Endothelial cell (in vitro differentiated cells): ENCODE measurements at places on chromosomes 4 and X. TPM values are rescaled to one million over a fixed set of nuclear protein-coding genes. Genes with fewer than 3 reads are reported as not detected.
A peak's percentile ranks its signal among the peaks of the same experiment; 100 is the strongest.

- DNase-seq, result no peak
Observed at GRCh38 chr4:88075336-88075735, 67.9 kb downstream of the PKD2 start.

DNA sequence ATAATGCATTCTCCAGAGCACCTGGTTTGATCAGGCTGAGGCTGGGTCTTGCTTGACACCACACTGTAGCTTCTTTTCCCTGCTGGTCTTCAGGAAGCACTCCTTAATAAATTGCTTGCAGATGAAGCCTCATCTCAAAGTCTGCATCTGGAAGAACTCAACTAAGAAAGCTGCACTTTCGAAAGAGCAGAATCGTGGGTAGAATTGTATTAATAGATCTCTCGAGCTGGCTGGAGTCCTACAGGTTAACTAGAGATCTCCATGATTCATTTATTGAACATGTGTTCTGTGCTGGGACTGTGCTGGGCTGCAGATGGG, 152.7 kb downstream of the STK32B start:
- DNase-seq, result no peak

- no peak for DNase-seq
Observed at GRCh38 chr4:76781698-76782595, 116.0 kb downstream of the SOWAHB start.

GRCh38 chr4:143302536-143302935, 34.1 kb upstream of the GAB1 start:
- DNase-seq, result no peak

GRCh38 chrX:41984628-41985027, 61.3 kb upstream of the CASK start:
- no peak for DNase-seq

- no peak for DNase-seq
Observed at GRCh38 chrX:68876731-68877130, 47.9 kb downstream of the EFNB1 start.

DNA sequence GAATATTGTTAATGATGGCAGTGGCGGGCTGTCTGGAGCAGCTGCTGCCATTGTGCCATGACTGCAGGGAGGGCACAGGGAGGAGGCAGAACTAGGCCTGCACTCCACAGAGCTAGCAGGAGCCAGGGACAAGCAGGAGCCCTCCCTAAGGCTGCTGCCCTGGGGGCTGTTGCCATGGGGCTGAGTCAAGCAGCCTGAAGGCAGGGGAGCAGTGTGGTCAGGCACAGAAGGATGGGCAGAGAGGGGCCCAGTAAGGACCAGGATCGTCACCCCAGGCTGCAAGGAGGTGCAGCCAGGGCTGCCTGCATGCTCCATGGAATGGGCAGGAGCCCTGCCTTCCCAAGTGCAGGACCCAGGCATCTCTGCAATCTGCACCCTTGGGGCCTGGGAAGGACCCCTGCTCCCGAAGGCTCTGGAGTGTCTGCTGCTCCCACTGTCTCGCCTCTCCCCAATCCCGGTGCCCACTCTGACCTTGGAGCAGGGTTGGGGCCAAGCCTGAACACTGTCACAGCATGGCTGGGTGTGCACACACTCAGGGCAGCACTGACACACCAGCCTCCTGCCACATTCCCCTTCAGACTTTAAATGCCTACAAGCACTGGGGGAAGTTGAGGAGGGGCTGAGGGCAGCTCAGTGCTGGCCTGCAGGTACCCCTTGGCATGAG, 98.3 kb upstream of the GALNTL6 start:
- DNase-seq, result no peak

- no peak for DNase-seq
Observed at GRCh38 chrX:11040405-11040804, 70.7 kb upstream of the HCCS start.

DNA sequence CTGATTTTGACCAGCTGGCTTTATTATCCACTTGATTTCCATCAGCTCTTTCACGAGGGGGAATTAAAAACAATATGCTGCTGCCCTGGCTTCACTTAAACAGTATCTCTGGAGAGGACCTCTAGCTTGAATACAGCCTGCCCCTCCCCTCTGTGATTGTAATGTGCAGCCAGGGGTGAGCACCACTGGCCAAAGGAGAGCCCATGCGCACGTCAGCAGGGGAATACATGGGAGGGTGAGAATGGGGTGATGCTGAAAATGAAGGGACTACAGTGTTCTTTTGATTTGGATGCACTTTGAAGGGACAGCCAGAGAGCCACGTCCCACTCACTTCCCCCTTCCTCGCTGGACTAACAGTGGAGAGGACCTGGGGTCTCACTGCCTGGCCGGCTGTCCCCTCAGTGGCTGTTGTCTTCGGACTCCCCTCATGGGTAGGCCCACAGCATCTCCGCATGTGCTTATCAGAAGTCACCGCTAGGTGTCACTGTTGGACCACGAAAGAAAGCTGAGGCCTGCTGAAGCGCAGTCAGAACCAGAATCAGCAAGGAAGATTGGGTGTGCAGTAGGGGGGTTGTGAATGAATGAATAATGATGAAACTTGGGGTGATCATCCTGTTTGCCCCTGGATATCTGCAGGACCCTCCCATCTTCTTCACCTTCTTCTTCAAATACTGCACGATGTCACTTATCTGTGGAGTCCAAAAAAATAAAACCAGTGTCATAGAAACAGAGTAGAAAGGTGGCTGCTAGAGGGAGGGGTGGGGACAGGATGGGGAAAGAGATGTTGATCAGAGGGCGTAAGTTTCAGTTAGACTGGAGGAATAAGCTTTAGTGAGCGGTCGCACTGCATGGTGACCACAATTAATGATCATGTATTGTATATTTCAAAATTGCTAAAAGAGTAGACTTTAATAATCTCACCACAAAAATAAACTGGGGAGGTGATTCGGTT, 32.8 kb downstream of the CLCN4 start:
- peak; percentile 74 for DNase-seq

GABRB1 gene
- total RNA-seq, result not detected

CT83 gene
- not detected for total RNA-seq

NUP62CL gene
- total RNA-seq, result 9.3 TPM

RS1 gene
- not detected for total RNA-seq

WDR17 gene
- total RNA-seq, result 0.64 TPM
